ENCODE measurements at places on chromosomes 2 and 18.
A peak's percentile ranks its signal among the peaks of the same experiment; 100 is the strongest.

DNA sequence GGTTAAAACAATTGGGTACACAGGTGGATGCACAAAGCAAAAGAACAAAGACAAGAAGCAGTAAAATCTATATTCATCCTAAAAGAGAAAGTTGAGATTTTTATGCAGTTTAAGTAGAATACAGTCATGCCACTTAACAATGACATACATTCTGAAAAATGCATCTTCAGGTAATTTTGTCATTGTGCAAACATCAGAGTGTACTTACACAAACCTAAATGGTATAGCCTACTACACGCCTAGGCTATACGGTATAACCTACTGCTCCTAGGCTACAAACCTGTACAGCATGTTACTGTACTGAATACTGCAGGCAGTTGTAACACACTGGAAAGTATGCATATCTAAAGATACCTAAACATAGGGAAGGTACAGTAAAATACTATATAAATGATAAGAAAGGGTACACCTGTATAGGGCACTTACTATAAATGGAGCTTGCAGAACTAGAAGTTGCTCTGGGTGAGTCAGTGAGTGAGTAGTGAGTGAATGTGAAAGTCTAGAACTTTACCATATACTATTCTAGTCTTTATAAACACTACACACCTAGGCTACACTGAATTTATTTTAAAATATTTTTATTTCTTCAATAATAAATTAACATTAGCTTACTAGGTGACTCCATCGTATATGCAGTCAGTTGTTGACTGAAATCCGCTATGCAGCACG lies 132.9 kb downstream of the BARD1 start:
- no peak for DNase-seq

DNA sequence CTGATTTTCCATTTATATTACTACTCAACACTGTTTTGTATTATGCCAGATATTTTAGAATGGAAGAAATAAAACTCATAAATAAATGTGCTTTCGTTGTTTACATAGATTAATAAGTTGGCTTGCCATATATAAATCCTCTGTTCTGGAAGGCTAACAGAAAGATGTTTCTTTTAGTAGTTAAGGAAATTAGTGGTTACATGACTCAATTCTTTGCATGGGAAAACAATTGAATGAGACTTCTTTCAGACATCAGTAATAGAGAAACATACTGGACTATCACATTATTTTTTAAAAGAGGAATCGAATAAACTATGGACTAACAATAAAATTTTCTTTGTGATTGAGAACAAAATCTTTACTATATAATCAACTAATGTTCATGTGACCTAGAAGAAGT lies 336.5 kb downstream of the KCNS3 start:
- no peak for DNase-seq

GRCh38 chr2:2573205-2573604 lies 242.1 kb upstream of the MYT1L start:
- no peak for DNase-seq

- no peak for DNase-seq
Observed at GRCh38 chr2:197871780-197872456, 67.5 kb downstream of the PLCL1 start.

DNA sequence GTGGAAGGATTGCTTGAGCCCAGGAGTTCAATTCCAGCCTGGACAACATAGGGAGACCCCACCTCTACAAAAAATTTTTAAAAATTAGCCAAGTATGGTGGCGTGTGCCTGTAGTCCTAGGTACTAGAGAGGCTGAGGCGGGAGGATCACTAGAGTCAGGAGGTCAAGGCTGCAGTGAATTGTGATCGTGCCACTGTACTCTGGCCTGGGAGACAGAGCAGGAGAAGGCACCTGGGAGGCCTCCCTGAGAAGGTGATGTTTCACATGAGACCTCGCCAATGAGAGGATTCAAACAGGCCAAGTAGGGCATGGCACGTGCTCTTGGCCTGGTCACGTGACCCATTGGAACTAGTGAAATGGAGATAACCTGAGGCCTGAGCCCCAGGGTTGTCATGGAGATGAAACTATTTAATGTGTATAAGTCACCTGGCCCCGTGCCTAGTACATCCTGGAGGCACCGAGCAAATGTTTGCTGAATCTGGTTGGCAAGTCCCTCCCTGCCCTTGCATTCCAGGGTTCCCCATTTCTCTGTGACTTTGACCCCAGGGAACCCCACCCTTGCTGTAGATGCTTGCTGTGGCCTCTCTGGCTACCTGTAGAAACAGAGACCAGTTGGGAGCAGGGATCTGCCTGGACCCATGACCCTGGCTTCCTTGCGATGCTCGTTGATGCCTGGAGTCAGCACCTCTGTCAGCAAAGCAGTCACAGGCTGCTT lies 26.1 kb upstream of the ROCK2 start:
- no peak for DNase-seq

GRCh38 chr2:26020231-26020640 lies 13.6 kb upstream of the RAB10 start:
- no peak for DNase-seq

DNA sequence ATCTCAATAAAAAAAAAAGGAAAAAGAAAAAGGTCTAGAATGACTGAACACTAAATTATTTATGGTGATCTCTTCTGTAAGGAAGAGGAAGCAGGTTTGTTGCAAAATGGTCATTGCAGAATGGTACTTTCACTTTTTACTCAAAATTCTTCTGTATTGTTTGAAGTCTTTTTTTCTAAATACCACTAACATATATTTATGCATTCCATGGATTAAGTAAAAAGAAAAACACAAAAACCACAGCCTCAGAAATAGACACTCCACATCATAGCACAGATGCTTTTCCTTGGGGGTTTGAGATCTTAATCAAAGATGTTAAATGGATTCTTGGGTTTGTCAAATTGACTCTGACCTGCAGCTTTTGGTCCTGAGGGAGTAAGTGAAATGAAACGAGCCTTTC lies 47.4 kb downstream of the RHOB start:
- no peak for DNase-seq

- no peak for DNase-seq
Observed at GRCh38 chr2:115596659-115597375, 1154.4 kb downstream of the DPP10 start.

DNA sequence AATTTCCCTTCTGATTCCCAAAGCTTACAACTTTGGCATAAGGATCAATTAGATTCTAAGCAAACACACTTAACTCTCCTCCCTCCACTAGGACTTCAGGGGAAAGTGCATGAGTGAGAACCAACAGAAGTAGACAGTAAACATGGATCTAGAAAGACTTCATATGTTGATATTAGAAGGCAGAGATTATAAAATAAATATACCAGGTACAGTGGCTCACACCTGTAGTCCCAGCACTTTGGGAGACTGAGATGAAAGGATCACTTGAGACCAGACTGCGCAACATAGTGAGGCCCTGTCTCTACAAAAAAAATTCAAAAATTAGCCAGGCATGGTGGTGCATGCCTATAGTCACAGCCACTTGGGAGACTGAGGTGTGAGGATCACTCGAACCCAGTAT lies 15.9 kb downstream of the NBEAL1 start:
- DNase-seq, result no peak

GRCh38 chr2:2868085-2868484 lies 509.5 kb downstream of the EIPR1 start:
- DNase-seq, result no peak

DNA sequence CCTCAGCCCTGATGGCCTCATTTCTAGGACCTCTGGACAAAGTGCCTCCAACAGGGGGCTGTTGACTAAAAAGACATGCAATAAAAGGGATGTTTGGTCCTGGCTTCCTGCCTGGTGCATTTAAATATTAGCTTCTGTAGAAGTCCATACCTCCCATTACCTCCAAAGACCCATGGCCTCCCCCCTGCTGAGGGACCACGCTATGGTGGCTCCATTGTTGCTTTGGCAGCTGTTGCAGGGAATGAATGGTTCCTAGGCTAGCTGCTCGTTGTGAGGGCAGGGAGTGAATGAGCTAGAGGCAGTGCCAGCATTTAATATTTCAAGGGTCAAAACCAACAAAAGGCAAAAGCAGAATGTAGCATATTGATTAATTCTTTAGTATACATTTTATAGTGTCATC lies 285.9 kb downstream of the SLC8A1 start:
- no peak for DNase-seq

DNA sequence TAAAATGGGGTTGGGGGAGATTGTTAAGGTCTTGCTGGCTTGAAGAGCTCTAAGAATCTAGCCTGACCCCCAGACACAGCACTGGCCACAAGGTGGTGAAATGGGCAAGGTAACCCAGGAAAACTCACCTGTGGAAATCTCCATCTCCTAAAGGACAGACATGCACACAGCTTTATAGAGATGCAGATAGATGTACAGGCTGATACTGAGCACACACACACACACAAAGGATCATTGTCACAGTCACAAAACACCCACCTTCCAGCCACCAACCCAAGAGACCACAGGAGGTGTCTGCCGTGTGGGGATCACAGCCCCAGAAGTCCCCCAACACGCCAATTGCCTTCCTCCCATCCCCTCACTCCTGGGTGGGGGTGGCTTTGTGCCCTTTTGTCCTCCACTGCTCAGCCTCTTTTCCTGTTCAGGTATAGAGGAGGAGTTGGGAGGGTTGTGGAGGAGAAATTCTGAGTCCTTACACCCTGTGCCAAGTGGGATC lies 3.2 kb upstream of the CYP26B1 start:
- DNase-seq, result no peak

- DNase-seq, result no peak
Observed at GRCh38 chr2:20594957-20595356, 55.9 kb downstream of the HS1BP3 start.

- DNase-seq, result no peak
Observed at GRCh38 chr2:241156971-241157441, 6.7 kb downstream of the PPP1R7 start.

DNA sequence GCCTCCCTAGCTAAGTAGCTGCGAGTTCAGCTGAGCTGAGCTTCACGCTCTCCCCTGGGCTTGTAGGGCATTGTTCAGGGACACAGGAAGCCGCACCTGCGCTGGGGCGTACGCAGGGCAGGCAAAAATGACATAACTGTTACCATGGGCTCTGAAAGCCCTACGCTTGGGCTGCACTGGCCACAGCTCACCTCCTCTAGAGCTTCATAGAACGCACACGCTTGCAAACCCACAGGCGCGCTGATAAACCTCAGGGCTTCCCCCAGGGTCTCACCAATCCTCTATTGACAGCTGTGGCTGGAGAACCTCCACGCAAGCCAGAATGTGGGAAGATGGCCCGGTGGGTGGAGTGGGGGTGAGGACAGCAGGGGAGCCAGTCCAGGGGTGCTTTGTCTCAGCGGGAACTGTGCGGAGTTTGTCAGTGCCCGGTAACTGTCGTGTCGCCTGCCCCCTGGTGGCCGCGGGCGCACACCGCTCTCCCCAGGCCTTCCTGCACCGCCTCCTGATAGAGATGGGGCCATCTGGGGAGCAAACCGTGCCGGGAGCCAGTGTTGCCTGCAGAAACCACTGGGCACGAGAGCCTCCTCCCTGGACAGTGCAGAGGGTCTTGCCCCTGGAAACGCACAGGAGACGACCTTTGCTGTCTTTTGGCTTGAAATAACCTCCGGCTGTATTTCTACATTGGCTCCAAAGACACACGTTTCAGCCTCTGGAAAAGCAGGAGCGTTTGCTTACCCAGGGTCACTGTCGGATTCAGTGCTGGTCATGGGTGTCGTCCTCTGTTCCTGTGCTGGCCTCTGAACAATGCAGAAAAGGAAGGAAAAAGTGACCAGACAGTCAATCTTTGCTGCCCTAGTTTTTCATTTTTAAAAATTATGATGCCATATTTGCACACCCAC lies 17.0 kb upstream of the CIDEA start:
- peak; percentile 35 for DNase-seq

GRCh38 chr2:207478572-207478971 lies 51.2 kb upstream of the CREB1 start:
- no peak for DNase-seq

DNA sequence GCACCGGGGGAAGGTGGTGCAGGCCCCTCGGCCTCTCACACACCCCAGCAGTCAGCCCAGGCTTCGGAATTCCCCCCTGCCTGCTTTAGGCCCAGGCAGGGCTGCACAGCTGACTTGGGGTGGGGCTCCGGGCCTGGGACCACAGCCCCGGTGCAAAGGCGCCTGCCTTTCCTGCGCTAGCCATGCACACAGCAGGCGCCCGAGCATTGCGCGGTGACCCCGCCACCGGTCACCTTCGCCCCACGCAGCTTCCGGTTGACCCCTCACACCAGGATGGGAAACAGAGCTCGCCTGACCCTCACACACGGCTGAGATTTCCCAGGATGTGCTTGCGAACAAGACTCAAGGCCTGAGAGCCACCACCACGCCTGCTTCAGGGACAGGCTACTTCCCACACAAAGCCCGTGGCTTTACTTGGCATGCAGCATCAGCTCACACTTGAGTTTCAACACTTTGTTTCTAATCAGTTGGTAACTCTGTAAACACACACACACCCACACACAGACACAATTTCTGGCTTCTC lies 46.0 kb downstream of the SLC66A2 start:
- no peak for DNase-seq

DNA sequence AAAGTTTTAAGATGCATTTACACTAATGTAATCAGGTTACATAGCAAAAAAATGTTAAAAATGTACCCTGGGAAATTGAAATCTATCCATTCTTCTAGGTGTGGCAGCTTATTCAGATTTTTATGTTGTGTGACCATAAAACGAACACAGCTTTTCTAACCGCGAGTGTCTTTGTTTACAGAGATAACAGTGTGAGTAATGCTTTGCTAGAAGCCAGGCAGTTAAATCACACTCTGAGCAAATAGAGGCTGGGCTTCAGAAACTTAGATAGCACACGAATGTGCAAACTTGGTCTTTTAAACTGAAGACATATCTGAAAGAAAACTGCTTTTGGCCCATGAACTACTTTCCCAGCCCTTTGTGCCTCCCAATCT lies 116.1 kb downstream of the SPTBN1 start:
- peak; percentile 17 for DNase-seq

DNA sequence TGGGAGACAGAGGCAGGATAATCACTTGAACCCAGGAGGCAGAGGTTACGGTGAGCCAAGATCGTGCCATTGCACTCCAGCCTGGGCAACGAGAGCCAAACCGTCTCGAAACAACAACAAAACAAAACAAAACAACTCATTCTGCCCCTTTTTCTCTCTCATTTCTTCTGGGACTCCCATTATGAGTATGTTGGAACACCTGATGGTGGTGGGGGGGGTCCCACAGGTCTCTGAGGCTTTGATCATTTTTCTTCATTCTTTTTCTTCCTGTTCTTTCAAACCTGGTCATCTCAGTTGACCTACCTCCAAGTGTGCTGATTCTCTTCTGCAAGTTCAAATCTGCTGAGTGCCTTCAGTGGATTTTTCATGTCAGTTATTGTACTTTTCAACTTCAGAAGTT lies 8.2 kb upstream of the FAM161A start:
- no peak for DNase-seq

DNA sequence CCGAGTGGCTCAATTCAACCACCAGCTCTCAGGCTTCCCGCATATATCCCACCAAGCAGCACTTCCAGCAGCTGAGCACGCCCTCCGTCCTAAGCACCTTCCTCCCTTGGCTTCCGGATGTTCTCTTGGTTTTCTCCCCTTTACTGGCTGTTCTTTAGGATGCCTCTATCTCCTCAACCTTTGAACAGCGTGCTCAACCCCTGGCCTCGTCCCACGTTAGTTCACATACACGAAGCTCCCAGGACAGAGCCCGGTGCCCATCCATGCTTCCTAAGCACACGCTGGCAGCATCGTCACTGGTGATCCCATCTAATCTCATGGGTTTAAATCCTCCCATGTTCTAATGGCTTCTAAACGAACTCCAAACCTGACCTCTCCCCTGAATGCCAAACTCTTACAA lies 3.7 kb downstream of the CYS1 start:
- no peak for DNase-seq

Data from effector CD4-positive, alpha-beta T cell (primary cell).